ENCODE measurements at places on chromosomes 6 and 20.

- peaks cover 11% of the 10 kb centered on the region for H3K4me1 ChIP-seq
- peaks cover 2% of the 10 kb centered on the region for H3K36me3 ChIP-seq
- H3K27ac ChIP-seq = no peak overlapping the region
- H3K27me3 ChIP-seq = no peaks in the 10 kb centered on the region
- H3K4me3 ChIP-seq = no peak overlapping the region
- DNase-seq = no peak
Observed at GRCh38 chr20:1086277-1087213, 31.9 kb upstream of the PSMF1 start.

GRCh38 chr20:35517125-35517524 is 12.3 kb downstream of the C20orf173 start:
- no peaks in the 10 kb centered on the region for H3K4me1 ChIP-seq
- H3K27ac ChIP-seq = no peak overlapping the region
- no peaks in the 10 kb centered on the region for H3K27me3 ChIP-seq
- H3K36me3 ChIP-seq = peaks cover 8% of the 10 kb centered on the region
- no peak for DNase-seq

DNA sequence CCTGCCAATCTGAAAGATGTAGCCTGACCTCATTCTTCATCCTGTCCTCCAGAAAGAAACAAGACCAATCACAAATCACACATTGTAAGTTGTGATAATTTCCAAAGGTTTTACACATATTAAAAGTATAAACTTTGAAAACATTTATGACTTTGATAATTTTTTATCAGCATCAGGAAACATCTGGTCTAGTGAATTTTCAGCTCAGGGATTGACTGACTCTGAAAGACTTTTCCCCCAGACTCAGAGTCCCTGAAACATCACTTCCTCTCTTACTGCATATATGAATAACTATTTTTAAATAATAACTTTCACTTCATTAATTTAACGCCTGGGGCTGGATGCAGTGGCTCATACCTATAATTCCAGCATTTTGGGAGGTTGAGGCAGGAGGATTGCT is 48.5 kb upstream of the SSTR4 start:
- H3K4me3 ChIP-seq = no peak overlapping the region
- no peaks in the 10 kb centered on the region for H3K4me1 ChIP-seq
- H3K36me3 ChIP-seq = no peaks in the 10 kb centered on the region
- no peaks in the 10 kb centered on the region for H3K27me3 ChIP-seq
- H3K27ac ChIP-seq = no peak overlapping the region

- peaks cover 20% of the 10 kb centered on the region for H3K36me3 ChIP-seq
- H3K27ac ChIP-seq = no peak overlapping the region
- no peak overlapping the region for H3K4me3 ChIP-seq
- DNase-seq = no peak
- no peaks in the 10 kb centered on the region for H3K4me1 ChIP-seq
- H3K27me3 ChIP-seq = peaks cover 7% of the 10 kb centered on the region
Observed at GRCh38 chr6:157585274-157586087, 204.5 kb downstream of the ZDHHC14 start.

DNA sequence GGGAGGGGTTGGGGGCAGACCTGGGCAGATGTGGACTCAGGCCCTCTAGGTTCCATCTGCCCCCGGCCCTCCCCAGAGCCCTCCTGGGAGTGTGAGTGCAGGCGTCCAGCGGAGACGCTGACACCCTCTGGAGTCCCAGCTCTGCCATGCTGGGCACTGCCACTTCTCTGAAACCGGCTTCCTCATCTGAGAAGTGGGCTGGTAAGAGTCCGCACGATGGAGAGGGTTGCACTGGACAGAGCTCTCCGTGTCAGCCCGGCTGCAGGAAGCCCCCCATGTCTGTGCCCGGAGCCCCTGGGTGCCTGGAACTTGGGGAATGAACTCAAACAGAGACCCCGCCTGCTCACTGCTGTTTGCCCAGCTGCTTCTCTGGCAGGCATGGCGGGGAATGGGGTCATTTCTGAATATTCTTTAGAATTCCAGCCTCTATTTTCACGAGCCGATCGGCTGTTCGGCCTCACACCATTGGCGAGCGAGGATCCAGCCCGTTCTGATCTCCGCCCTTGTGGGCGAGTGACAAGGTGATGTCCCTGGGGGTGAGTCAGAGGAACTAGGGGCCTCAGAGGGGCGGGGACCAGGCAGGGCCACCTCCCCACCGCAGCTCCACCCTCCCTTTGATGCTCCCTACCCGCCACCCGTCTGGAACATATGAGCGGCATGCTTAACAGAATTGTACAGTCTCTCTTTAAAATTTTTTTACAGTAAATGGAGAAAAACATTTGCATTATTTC is 47.8 kb upstream of the GATA5 start:
- peak overlapping the region; percentile 44 for H3K27ac ChIP-seq
- DNase-seq = peak; percentile 44
- no peaks in the 10 kb centered on the region for H3K36me3 ChIP-seq
- H3K4me1 ChIP-seq = peaks cover 13% of the 10 kb centered on the region
- H3K27me3 ChIP-seq = peaks cover 7% of the 10 kb centered on the region

DNA sequence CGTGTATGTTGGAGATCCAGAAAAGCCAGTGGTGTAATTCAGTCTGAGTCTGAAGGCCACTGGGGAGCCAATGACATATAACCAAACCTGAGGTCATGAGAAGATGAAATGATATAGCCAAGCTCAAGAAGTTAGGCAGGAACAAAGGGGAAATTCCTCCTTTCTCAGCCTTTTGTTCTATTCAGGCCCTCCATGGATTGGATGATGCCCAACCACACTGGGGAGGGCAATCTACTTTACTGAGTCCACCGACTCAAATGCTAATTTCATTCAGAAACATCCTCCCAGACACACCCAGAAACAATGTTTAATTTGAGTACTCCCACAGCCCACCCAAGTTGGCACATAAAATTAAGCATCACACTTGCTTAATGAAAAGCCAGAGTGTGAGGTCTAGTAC is 183.6 kb downstream of the GJA1 start:
- no peaks in the 10 kb centered on the region for H3K27me3 ChIP-seq
- no peak overlapping the region for H3K4me3 ChIP-seq
- no peaks in the 10 kb centered on the region for H3K4me1 ChIP-seq
- H3K27ac ChIP-seq = no peak overlapping the region

GRCh38 chr6:47701363-47701762 is 3.0 kb downstream of the ADGRF4 start:
- H3K4me1 ChIP-seq = no peaks in the 10 kb centered on the region
- no peak for DNase-seq
- H3K27me3 ChIP-seq = no peaks in the 10 kb centered on the region

GRCh38 chr6:43298565-43299337 is 691 bp downstream of the SLC22A7 start:
- peaks cover 14% of the 10 kb centered on the region for H3K27me3 ChIP-seq
- no peaks in the 10 kb centered on the region for H3K36me3 ChIP-seq
- DNase-seq = no peak
- no peaks in the 10 kb centered on the region for H3K4me1 ChIP-seq
- H3K4me3 ChIP-seq = no peak overlapping the region

- H3K27ac ChIP-seq = peak overlapping the region; percentile 82
- no peaks in the 10 kb centered on the region for H3K36me3 ChIP-seq
- H3K27me3 ChIP-seq = no peaks in the 10 kb centered on the region
- DNase-seq = no peak
Observed at GRCh38 chr20:32970115-32970972, 33.9 kb downstream of the SUN5 start.

- H3K4me3 ChIP-seq = peak overlapping the region; percentile 97
- H3K27ac ChIP-seq = peak overlapping the region; percentile 95
- H3K27me3 ChIP-seq = peaks cover 2% of the 10 kb centered on the region
- no peak for DNase-seq
Observed at GRCh38 chr6:78868116-78868515, 765 bp downstream of the IRAK1BP1 start.

- no peaks in the 10 kb centered on the region for H3K27me3 ChIP-seq
- no peaks in the 10 kb centered on the region for H3K36me3 ChIP-seq
- H3K27ac ChIP-seq = no peak overlapping the region
- H3K4me1 ChIP-seq = no peaks in the 10 kb centered on the region
Observed at GRCh38 chr6:18961566-18961965, 574.4 kb downstream of the RNF144B start.

DNA sequence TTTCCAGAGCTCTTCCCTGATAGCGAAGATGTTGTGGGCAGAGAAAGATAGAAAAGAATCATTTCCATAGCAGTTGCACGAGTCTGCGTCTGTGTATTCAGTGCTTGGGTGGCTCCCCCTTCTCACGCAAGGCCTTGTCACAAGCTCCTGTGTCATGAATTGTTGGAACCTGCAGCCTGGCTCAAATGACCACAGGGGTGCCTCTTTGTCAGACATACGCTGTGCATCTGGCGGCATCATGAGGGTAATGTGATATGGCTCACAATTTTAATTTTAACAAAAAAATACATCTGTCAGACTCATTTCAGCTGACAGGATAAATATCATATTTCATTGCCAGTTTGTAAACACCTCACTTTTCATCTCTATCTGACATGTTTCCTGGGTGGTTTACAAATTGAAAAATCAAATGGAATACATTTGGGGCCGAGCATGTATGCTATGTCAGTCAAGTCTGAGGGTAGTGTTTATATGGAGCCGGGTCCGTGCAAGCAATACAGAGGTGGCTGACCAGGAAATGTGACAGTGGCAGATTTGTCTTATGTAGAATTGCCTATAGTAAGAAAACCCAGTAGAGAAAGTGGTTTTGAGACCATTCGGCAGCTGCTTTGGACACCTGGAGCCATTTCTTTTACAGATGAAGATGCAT is 90.9 kb downstream of the CAP2 start:
- H3K27ac ChIP-seq = no peak overlapping the region
- peaks cover 2% of the 10 kb centered on the region for H3K27me3 ChIP-seq
- H3K4me3 ChIP-seq = no peak overlapping the region
- no peaks in the 10 kb centered on the region for H3K36me3 ChIP-seq
- no peak for DNase-seq

DNA sequence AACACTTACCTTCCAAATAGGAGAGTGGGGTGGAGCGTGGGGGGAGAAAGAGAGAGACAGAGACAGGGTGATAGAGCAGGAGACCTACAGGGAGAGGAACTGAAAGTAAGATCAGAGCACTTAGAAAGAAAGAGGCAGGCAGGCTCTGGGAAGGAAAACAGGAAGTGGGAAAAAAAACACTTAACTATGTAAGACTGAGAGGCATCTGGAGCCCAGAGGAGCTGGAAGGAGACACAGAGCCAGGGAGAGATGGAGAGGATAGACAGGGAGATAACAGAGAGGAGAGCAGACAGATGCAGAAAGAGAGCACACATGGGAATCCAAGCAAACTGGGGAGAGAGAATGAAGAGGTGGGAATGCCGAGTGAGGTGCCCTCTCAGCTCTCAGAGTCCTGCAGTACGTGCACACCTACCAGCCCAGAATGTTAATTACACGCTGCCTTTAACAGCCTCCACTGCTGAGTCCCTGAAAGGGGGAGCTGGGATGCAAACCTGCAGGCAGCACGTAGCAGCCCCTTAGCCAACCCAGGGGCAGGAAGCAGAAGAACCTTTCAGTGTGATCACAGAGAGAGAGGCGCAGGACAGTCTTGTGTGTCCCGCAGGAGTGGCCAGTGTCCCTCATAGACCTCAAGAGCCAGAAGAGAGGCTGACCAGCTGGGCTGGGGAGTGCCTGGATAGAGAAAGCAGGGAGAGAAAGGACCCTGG is 132.7 kb upstream of the LRFN2 start:
- peaks cover 14% of the 10 kb centered on the region for H3K4me1 ChIP-seq
- H3K27me3 ChIP-seq = peaks cover 9% of the 10 kb centered on the region
- DNase-seq = no peak
- peak overlapping the region; percentile 25 for H3K4me3 ChIP-seq
- H3K27ac ChIP-seq = no peak overlapping the region

GRCh38 chr6:64736421-64736950 is 970.5 kb downstream of the EYS start:
- H3K36me3 ChIP-seq = no peaks in the 10 kb centered on the region
- H3K27ac ChIP-seq = no peak overlapping the region
- H3K4me3 ChIP-seq = no peak overlapping the region
- DNase-seq = no peak
- no peaks in the 10 kb centered on the region for H3K4me1 ChIP-seq

DNA sequence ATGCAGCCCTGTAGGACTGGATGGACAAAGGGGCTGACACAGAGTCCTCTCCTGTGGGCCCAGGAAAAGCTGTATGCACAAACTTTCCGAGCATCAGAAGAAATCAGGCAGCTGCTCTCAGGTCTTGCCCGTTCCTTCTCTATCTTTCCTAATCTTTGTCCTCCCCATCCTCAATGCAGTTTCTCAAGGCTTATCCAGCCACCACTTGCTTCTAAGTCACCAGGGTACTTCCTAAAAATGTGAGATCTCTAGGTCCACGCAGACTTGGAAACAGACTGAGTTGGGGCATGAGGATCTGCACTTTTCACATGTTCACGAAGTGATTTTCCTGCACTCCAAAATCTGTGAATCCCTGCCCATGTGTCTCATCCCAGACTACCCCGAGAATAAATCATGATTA is 394.5 kb upstream of the SLC35B3 start:
- H3K4me3 ChIP-seq = no peak overlapping the region
- H3K27me3 ChIP-seq = no peaks in the 10 kb centered on the region
- H3K36me3 ChIP-seq = no peaks in the 10 kb centered on the region
- H3K4me1 ChIP-seq = no peaks in the 10 kb centered on the region
- DNase-seq = no peak

GRCh38 chr6:129842881-129843409 is 18.2 kb downstream of the TMEM244 start:
- H3K4me1 ChIP-seq = no peaks in the 10 kb centered on the region
- no peak overlapping the region for H3K27ac ChIP-seq
- no peak for DNase-seq
- H3K4me3 ChIP-seq = no peak overlapping the region

DNA sequence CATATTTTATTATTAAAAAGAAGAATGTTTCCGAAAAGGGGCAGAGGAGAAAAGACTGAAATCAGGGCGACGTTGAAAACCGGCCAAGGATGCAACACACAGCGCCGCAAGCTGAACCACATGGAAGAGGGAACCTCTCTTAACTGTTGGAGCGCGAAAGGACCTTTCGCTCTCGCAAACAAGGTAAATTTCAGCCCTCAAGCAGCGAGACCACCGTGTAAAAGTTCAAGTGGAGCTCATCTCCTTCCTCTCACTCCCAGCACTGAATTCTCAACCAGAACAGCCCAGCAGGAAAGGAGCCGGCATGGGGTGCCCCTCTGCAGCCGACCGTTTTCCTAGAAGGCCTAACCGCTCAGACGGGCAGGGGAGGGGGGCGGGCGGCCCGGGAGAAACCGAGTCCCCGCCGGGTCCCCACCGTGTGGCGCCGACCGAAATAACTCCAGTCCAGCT is 621 bp downstream of the GPR63 start:
- peaks cover 41% of the 10 kb centered on the region for H3K4me1 ChIP-seq
- H3K36me3 ChIP-seq = peaks cover 2% of the 10 kb centered on the region
- H3K27me3 ChIP-seq = peaks cover 43% of the 10 kb centered on the region
- peak overlapping the region; percentile 93 for H3K4me3 ChIP-seq

DNA sequence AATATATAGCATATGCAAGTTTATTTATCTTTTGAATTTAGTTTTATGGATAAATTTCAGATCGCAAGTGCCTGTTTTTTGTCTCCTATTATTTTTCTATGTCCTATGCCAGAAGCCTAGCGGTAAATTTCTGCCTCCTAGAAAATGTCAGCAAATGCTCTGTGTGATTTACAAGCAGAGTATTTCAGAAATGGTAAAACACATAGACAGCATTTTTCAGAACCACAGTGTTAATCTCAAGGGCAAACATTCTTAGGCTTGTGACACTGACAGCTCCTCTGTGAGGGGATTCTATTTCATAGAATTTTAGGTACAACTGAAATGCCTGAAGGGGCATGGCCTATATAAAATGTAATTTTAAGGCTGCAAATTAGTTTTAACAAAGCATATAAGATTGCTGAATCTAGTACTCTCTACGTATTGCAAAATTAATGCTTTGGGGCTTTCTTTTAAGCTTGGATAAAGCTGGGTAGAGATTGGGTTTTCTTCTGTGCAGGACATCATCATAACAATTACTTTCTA is 89.9 kb upstream of the PTCHD4 start:
- H3K4me1 ChIP-seq = no peaks in the 10 kb centered on the region
- H3K27ac ChIP-seq = no peak overlapping the region
- DNase-seq = no peak
- no peaks in the 10 kb centered on the region for H3K36me3 ChIP-seq
- no peak overlapping the region for H3K4me3 ChIP-seq
- no peaks in the 10 kb centered on the region for H3K27me3 ChIP-seq
